Epithelial cell of esophagus (primary cell): ENCODE measurements at places on chromosomes 2 and 18.

GRCh38 chr2:142741764-142742269, 135.6 kb upstream of the KYNU start:
- peak; percentile 7 for DNase-seq

DNA sequence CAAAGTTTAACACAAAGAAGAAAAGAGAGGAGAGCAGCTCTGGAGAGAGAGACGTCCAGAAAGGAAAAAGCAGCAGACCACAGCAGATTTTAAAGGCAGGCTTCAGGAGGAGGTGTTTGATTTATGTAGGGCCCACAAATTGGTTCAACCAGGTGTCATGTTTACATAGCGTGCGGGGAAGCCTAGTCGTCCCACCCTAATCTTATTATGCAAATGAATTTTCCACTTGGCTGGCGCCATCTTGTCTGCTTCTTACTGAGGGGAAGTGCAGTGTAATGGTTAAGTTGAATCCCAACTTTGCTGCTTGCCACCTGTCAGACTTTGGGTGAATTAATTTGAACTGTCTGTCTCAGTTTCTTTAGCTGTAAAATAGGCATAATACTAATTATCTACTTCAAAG, 282.4 kb upstream of the CYRIA start:
- no peak for DNase-seq

DNA sequence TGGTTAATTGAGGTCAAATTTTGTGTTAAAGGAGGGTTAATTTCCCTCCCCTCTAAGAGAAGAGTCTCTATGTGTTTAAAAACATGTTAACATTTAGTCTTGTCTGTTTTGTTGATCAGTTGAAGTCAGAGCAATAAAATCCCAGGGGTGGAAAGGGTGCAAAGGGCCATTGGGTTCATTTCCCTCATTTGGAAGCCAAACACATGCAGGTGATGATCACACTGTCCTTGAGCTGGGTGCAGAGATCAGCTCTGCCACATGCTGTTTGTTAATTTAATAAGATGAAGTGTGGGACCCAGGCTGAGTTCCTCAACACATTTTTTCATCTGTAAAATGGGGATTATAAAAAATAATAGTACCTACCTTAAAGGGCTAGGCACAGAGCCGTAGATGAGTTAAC, 260.9 kb downstream of the LPIN1 start:
- DNase-seq: no peak

GRCh38 chr2:165772183-165772582, 21.9 kb downstream of the GALNT3 start:
- DNase-seq: no peak

GRCh38 chr2:117523267-117523666, 291.2 kb upstream of the DDX18 start:
- peak; percentile 52 for DNase-seq

DNA sequence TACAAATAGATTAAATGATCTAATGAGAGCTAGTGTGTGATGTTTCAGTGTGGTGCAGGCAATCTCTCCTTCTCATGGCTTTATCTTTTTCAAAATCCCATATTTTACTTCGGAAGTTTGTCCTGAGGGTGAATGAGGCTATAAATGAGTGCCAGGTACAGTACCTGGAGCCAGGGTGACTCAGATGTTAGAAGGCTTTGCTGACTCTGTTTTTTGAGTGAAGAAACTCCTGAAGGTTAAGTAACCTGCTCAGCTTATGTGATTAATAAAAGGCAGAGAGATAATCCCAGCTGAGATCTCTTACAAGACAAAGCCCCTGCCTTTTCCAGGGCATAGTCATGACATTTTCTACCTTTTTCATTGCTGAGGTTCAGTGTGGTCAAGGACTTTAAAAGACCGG, 52.6 kb downstream of the MGAT5 start:
- peak; percentile 76 for DNase-seq

DNA sequence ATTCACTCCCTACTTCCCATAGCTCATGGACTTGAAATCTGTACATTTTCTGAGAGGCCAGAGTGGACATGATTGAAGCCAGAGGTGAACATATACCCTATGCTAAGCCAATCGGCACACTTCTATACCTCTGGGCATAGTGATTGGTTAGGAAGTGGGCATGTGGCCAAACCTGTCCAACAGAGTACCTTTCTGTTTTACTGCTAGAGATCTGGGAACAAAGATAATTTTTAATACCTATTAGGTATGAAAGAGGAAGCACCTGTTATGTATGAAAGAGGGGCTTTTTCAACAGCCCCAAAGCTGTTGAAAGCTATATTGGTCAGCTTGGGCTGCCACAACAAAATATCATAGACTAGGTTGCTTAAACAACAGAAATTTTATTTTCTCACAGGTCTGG, 27.7 kb downstream of the METTL8 start:
- no peak for DNase-seq

DNA sequence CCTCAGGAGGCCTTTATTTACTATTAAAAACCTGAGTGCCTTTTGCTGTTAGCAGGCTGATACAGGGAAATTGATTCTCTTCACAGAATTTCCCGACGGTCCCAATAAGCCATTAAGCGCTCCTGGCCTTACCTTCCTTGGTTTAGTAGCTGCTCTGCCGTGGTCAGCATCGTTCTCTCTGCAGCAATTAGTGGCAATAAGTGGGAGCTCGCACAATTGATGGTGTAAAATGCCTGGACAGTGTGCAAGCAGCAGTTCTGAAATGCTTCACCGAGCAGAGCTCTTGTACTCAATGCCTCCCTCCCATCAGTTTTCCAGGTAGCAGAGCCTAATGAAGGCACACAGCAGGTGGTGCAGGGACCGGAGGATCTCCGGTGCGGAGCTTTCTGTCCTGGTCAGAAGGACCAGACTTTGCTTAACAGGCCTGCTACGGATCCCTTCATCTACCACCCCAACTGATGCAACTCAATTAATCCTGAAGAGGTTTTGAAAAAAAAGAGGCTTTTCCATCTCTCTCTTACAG, 1.1 kb upstream of the LINC00305 start:
- DNase-seq: no peak

DNA sequence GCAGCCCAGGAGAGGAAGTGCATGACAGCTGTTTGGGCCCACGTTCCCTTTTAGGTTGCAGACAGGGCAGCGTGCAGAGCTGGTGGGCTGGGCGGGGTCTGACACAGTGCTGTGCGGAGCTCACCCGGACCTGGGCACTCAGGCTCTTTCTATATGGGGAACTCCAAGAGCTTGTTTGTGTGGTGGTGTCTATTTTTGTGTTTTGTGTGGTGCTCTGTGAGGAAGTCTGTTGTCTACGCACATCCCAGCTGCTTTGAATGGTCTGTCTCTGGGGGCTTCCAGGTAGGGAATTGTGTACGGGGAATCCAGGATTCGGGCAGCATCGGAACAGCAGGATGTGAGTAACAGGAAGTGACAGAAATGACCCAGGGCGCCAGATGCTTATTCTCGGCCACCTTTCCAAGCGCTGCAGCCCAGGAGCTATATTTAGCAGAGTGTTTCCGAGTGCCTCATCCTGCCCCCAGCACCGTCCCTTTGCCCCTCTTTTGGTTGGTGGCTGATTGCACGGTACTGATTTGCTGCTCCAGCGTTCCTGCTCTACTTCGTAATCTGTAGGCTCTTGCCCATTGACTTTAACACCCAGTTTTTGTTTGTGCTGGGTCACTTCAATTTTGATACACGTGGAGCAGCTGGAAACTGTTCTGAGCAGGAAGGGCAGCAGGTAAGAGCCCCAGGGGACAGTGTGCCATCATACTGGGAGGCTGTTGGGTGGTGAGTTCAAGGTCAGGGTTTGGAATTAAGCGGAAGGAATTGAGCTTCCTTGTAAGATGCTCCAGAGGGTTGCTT, 64.7 kb downstream of the DGKD start:
- DNase-seq: peak; percentile 40

DNA sequence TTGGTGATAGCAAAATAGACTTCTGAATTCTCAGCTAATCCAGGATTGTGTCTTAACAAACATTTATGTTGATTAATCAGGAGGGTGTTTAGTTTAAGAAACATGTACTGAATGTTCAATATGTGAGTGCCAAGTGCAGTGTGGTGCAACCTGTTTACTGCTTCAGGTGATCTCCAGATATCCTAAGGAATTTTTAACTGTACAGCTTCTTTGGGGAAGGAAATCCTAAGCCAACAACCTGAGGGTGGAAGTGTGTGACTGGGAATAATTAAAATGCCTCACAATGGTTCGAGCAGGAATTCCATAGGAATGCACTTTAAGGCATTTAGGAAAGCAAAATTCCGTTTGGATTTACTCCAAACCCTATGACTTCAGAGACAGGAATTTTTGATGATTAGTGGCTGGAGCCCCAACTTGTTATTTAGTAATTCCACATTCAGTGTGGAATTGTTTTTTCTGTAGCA, 16.4 kb downstream of the CRIM1 start:
- peak; percentile 85 for DNase-seq

DNA sequence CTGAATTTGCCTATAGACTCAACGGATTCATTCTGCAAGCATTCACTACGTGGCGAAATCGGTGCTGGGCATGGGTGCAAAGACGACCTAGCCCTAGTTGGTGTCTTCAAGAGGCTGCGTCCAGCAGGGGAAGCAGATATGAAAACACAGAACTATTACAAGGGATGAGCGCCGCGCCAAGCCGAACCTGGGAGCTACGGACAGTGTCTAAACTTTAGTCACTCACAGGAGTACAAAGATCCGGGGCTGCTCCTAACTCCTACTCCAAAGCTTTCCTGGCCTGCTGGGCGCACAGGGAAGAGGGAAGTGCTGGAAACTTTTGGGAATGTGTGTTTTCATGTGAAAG, 732 bp upstream of the ANXA4 start:
- peak; percentile 76 for DNase-seq

DNA sequence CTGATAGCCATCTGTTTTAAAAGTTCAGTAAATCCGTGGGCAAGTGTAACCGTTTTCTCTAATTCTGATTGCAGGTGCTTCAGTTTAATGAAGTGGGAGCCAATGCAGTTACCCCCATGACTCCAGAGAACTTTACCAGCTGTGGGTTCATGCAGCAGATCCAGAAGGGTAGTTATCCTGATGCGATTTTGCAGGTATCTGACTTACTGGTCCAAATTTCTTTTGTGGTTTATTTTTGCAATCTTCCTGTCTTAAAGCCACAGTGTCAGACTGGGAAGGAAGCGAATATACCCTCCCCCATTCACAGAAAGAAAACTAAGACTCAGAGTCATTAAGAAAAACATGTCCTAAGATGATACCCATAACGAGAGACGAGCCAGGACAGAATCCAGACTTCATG, 7.7 kb downstream of the SERPINB2 start:
- no peak for DNase-seq

GRCh38 chr2:144825331-144826020, 305.6 kb upstream of the ZEB2 start:
- DNase-seq: peak; percentile 4

GRCh38 chr2:227006189-227006897, 157.7 kb downstream of the COL4A4 start:
- no peak for DNase-seq

GRCh38 chr2:49616800-49617199, 462.5 kb upstream of the FSHR start:
- peak; percentile 38 for DNase-seq

DNA sequence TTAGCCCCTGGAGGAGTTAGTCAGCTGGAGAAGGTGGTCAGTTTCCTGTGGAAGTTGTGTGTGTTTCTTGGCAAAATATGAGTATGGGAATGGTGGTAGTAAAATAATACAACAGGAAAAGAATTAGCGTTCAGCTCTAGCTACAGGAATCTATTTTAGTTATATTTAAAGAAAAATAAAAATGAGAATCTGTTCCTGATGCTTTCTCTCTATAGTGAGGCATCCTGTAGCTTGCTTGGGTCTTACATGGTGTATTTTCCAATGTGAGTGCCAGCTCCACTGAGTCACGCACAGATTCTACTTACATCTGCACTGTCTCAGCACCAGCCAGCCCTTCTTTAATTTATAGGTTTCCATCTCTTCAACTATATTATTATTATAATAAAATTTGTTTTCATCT, 132.2 kb downstream of the BIRC6 start:
- DNase-seq: no peak

- DNase-seq: no peak
Observed at GRCh38 chr2:128550389-128550788, 231.7 kb upstream of the HS6ST1 start.

GRCh38 chr2:174142290-174142689, 106.0 kb downstream of the OLA1 start:
- no peak for DNase-seq

DNA sequence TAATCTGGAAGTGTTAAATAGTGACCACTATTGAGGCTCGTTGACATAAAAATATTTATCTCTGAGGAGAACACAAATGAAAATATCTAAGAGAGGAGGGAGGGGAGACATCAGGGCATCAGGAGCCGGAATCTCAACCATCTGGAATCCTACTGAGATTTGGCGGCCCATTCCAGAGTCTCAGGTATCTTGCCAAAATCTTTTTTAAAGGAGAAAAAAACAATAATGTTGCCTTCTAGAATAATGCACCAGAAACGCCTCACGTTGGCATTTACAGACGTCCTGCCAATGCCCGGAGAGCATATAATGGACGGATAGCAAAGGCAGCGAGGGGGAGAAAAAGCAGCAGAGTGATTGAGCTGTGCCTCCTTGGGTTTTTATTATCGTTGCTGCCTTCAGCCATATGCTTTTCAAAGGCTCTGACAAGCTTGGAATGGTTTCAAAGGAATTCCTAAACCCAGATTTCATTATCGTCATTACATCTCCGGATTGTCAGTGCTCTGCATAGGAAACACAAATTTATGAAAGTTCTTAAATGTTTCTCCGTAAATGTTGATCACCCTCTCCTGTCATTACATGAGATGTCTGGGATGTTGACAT, 30.9 kb upstream of the EGR4 start:
- DNase-seq: no peak

- peak; percentile 90 for DNase-seq
Observed at GRCh38 chr2:144950899-144951560, 431.1 kb upstream of the ZEB2 start.

GRCh38 chr2:199734651-199735050, 116.3 kb downstream of the FTCDNL1 start:
- DNase-seq: no peak

DNA sequence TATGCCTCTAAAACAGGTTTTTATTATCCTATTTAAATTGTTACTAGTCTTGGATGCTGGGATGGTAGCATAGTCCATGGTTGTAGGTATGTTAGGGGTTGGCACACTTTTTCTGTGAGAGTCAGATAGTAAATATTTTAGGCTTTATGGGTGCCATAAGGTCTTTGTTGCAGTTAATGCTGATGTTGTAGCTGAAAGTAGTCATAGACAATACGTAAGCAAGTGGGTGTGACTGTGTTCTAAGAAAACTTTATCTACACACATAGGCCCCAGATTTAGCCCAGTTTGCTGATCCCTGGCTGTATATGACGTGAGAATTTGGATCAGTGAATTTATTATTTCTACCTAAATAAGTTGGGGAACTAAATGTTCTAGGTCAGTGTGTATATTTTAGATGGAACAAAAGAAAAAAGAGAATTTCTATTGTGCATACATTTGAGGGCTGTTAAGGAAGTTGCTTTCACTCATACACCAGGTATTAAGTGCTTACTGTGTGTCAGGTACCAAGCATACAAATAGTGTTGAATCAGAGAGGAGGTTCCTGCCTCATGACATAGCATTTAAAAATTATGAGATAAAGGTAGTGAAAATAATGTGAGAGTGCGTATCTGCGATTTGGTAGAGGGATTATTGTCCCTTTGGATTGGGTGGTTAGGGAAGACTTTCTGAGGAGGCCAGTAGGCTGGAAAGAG, 39.4 kb downstream of the AGFG1 start:
- peak; percentile 25 for DNase-seq

- peak; percentile 70 for DNase-seq
Observed at GRCh38 chr2:85409845-85410583, at the start of gene CAPG. CAPG (minus strand) TSS chr2:85410366; CDS start chr2:85402145, 8,221 bp downstream.

- peak; percentile 40 for DNase-seq
Observed at GRCh38 chr18:3402982-3403451, 47.0 kb upstream of the TGIF1 start.
